Fibroblast of lung (primary cell): ENCODE measurements at places on chromosomes 5 and 9. TPM values are rescaled to one million over a fixed set of nuclear protein-coding genes. Genes with fewer than 3 reads are reported as not detected.

The PCDHB13 gene
- 0.26 and 1.5 TPM in 2 replicates for total RNA-seq

The DOCK8 gene
- total RNA-seq: under 0.01 TPM in 2 replicates

The FLT4 gene
- 0.17 and 0.26 TPM in 2 replicates for total RNA-seq

The GFI1B gene
- under 0.01 TPM in 1 of 2 replicates, not detected in the other for total RNA-seq

The EXOSC2 gene
- total RNA-seq: 22.0 and 27.7 TPM in 2 replicates

The RETREG1 gene
- total RNA-seq: 0.51 and 0.99 TPM in 2 replicates

The RGS7BP gene
- total RNA-seq: under 0.01 and 0.51 TPM in 2 replicates

The PCDHGC3 gene
- 59.0 and 63.4 TPM in 2 replicates for total RNA-seq

The PCDHGA8 gene
- total RNA-seq: 2.6 and 4.6 TPM in 2 replicates

The KCNV2 gene
- total RNA-seq: not detected in 2 replicates

The RNF20 gene
- 29.6 and 34.2 TPM in 2 replicates for total RNA-seq

The CDX1 gene
- under 0.01 and 0.33 TPM in 2 replicates for total RNA-seq

The TIGD6 gene
- total RNA-seq: 8.7 and 10.4 TPM in 2 replicates

The GDNF gene
- total RNA-seq: 0.51 and 0.83 TPM in 2 replicates

The SPATA31E1 gene
- total RNA-seq: not detected in 2 replicates

The PLCXD3 gene
- total RNA-seq: 0.26 and 1.3 TPM in 2 replicates

The CD180 gene
- total RNA-seq: not detected in 2 replicates

The FOXE1 gene
- not detected in 2 replicates for total RNA-seq

The SOX30 gene
- total RNA-seq: under 0.01 TPM in 1 of 2 replicates, not detected in the other

The CCNJL gene
- 0.26 TPM in 1 of 2 replicates, not detected in the other for total RNA-seq

The UNC13B gene
- 20.8 and 38.3 TPM in 2 replicates for total RNA-seq

The RANBP17 gene
- total RNA-seq: 3.5 and 10.0 TPM in 2 replicates

The PELO gene
- 31.1 and 45.2 TPM in 2 replicates for total RNA-seq

The IFNA21 gene
- not detected in 2 replicates for total RNA-seq

The IL3 gene
- total RNA-seq: not detected in 2 replicates

The GAS1 gene
- 7.4 and 15.2 TPM in 2 replicates for total RNA-seq

The EGFLAM gene
- total RNA-seq: 0.33 and 3.6 TPM in 2 replicates

The RLN1 gene
- total RNA-seq: not detected in 2 replicates

The ARL14EPL gene
- total RNA-seq: not detected in 2 replicates

The SH3GL2 gene
- under 0.01 and 0.17 TPM in 2 replicates for total RNA-seq

The MYMK gene
- not detected in 2 replicates for total RNA-seq

The PCDHGB5 gene
- 17.5 and 21.5 TPM in 2 replicates for total RNA-seq

The PTPN3 gene
- 1.3 and 2.3 TPM in 2 replicates for total RNA-seq

The IRX1 gene
- not detected in 2 replicates for total RNA-seq

The PCDHA2 gene
- under 0.01 and 0.33 TPM in 2 replicates for total RNA-seq

The SPATA31C1 gene
- not detected in 2 replicates for total RNA-seq

The CPEB4 gene
- total RNA-seq: 17.2 and 23.6 TPM in 2 replicates

The ZDHHC11B gene
- under 0.01 TPM in 2 replicates for total RNA-seq
